SK-N-SH treated with all-trans-retinoic acid at 6 μM for 48 hours (cell line): ENCODE measurements at places on chromosomes 16 and 17.

- ATAC-seq, result peak; percentile 49
Observed at GRCh38 chr16:4936991-4937781, at the start of gene PPL. Gene PPL, minus strand, starts transcription at chr16:4937148. Its CDS starts 103 bp downstream, at chr16:4937045.

DNA sequence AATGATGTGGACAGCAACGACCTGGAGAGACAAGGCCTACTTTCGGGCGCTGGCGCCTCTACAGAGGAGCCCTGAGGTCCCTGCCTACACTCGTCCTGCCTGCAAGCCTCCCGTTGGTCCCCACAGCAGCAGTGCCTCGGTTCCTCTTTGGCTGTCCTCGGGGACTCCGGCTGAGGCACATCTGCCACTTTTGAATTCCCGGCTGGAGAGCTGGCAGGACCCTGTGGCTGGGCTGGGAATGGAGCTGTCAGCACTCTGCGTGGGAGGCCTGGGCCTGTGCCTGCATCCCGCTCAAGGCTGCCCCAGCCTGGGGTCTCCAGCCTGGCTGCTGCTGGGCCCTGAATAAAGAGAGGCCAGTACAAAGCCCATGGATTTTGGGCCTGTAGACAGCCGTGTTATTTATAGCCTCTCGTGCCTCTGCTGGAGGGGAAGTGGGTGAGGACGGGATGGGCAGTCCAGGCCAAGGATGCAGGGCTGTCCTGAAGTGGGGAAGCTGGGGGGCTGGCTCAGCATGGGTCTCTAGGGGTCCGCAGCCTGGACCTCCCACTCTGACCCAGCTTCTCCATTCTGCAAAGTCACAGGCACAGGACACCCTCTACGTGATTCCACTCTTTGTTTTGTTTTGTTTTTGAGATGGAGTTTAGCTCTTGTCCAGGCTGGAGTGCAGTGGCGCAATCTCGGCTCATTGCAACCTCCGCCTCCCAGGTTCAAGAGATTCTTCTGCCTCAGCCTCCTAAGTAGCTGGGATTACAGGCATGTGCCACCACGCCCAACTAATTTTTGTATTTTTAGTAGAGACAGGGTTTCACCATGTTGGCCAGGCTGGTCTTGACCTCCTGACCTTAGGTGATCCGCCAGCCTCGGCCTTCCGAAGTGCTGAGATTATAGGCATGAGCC lies 10.6 kb upstream of the SPNS2 start:
- ATAC-seq, result no peak

GRCh38 chr16:31488468-31489297 lies 5.8 kb downstream of the SLC5A2 start:
- ATAC-seq, result peak; percentile 11

- no peak for ATAC-seq
Observed at GRCh38 chr16:75922250-75922649, 196.0 kb upstream of the CPHXL start.
